Fibroblast of villous mesenchyme (primary cell): ENCODE measurements at places on chromosomes 5 and 9. TPM values are rescaled to one million over a fixed set of nuclear protein-coding genes. Genes with fewer than 3 reads are reported as not detected.

DNA sequence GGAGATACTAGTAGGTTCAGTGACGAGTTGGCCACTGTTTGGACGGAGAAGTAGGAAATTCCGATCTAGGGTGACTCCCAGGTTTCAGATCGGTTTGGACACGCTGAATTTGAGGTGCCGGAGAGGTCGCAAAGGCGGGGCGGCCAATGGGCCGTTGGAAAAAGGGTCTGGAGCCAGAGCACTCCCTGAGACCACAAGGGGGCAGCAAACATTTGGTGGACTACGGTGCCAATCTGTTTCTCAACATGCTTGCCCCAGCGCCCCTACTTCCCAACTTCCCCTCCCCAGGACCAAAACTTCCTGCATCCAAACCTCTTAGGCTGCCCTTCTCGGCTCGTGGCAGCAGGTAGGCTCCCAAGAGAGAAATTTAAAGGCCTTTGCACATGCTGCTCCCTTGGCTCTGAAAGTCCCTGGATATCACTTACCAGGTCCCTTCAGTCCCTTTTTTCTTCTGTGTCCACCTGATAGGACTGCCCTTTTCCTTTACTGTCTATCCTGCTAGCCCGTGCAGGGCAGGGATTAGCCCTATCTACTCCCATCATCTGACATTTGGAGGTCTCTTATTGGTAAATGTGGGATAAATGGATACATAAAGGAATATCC is 992 bp upstream of the RPP25L start:
- peak; percentile 67 for DNase-seq

- peak; percentile 58 for DNase-seq
These were observed 27.0 kb upstream of the C9orf72 start for GRCh38 chr9:27600256-27600655.

The SPOCK1 gene
- 49.0 and 54.8 TPM in 2 replicates for total RNA-seq

The OLFM1 gene
- 0.43 and 0.64 TPM in 2 replicates for total RNA-seq
